ENCODE measurements at places on chromosomes 2 and 18. TPM values are rescaled to one million over a fixed set of nuclear protein-coding genes. Genes with fewer than 3 reads are reported as not detected.

The POTEI gene
- 1.4 TPM for total RNA-seq

The SRD5A2 gene
- not detected for total RNA-seq

The GYPC gene
- total RNA-seq = 2.0 TPM

The DUSP2 gene
- 0.34 TPM for total RNA-seq

The RMDN2 gene
- total RNA-seq = 5.5 TPM

DNA sequence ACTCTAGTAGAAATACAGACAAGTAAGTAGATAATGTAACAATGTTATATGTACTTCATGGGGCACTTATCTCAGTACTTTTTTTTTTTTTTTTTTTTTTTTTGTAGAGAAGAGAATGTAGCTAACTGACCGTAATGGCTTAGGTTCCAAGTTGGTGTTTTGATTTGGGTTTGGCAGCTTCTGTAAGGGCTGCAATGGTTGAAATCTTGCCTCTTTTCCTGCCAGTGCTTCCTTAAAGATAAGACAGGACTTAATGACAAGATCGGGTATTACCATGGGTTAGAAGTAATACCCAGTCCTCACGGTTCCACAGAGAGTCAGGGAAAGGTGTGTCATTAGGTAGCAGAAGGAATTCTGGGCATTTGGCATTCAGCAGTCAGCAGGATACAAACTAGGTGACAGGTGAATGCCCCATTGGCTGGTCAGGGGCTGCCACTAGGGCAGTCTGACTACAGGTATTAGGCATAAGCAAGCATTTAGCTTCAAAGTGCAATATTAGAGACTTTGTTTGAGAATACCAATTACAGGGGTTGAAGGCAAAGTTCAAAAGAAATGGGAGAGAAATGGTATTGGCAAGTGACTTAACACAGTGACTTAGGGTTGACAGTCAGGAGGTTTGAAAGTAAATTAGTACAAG is 189.4 kb upstream of the RND3 start:
- H3K27me3 ChIP-seq = no peaks in the 10 kb centered on the region
- DNase-seq = no peak
- H3K4me3 ChIP-seq = no peak overlapping the region
- H3K27ac ChIP-seq = no peak overlapping the region
- no peaks in the 10 kb centered on the region for H3K4me1 ChIP-seq

- H3K4me1 ChIP-seq = peaks cover 10% of the 10 kb centered on the region
- peaks cover 12% of the 10 kb centered on the region for H3K36me3 ChIP-seq
- H3K4me3 ChIP-seq = no peak overlapping the region
- H3K27ac ChIP-seq = no peak overlapping the region
These were observed 77.9 kb downstream of the CCDC93 start for GRCh38 chr2:117935954-117936353.

GRCh38 chr18:79497638-79498081 is 101.9 kb downstream of the NFATC1 start:
- H3K4me1 ChIP-seq = peaks cover 16% of the 10 kb centered on the region
- H3K27me3 ChIP-seq = peaks cover 5% of the 10 kb centered on the region
- H3K36me3 ChIP-seq = peaks cover 42% of the 10 kb centered on the region
- H3K27ac ChIP-seq = peak overlapping the region; percentile 17
- DNase-seq = no peak

DNA sequence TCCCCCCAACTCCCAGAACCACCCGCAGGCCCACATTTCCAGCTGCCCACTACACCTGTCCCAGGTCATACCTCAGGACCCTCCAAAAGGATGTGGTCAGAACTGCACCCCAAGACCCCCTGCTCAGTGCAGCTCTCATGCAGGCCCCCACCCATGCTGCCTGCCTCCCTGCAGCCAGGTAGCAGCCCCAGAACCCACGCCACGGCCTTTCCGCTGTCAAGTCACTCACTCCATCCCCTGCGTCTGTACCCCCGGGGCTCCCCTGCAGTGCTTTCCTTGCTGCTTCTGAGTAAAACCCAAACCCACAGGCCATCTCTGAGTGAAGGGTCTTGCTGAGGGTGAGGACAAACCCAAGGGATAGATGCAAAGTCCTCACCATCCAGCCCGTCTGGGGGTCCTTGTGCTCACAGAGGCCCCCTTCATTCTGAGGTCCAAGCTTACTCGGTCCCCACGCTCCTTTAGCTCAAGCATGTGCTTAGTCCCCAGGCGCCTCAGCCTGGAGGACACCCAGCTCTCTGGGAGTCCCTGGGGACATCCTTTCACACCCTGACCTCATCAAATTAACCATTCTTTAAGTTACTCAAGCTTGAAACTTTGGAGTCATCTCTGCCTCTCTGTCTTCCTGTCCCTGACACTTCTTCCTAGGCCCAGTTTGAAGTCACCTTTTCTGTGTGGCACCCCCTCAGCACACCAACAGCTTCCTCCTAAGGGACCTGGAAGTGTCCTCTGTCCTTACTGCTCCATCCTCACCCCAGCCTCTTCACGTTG is 130.1 kb downstream of the SMAD7 start:
- no peak overlapping the region for H3K27ac ChIP-seq
- peaks cover 31% of the 10 kb centered on the region for H3K36me3 ChIP-seq
- peaks cover 2% of the 10 kb centered on the region for H3K4me1 ChIP-seq
- H3K4me3 ChIP-seq = no peak overlapping the region
- peak; percentile 4 for DNase-seq

DNA sequence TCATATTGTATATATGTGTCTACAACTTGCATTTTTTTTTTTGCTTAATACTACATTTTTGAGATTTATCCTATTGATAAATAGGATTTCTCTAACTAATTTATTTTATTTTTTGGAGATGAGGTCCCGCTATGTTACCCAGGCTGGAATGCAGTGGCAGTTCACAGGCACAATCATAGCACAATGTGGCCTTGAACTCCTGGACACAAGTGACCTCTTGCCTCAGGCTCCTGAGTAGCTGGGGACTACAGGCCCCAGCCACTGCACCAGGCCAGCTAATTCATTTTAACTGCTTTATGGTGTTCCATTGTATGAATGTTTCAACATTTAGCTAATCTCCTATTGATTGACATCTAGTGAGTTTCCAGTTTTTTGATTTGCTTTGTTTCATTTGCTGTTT is 16.8 kb upstream of the CLASP1 start:
- DNase-seq = no peak
- no peak overlapping the region for H3K4me3 ChIP-seq
- no peak overlapping the region for H3K27ac ChIP-seq
- no peaks in the 10 kb centered on the region for H3K4me1 ChIP-seq
- H3K36me3 ChIP-seq = peaks cover 10% of the 10 kb centered on the region
- peaks cover 2% of the 10 kb centered on the region for H3K27me3 ChIP-seq

GRCh38 chr2:160251569-160251968 is 51.5 kb upstream of the ITGB6 start:
- no peaks in the 10 kb centered on the region for H3K27me3 ChIP-seq
- H3K36me3 ChIP-seq = peaks cover 5% of the 10 kb centered on the region
- DNase-seq = no peak
- H3K27ac ChIP-seq = no peak overlapping the region

- DNase-seq = no peak
- H3K27ac ChIP-seq = no peak overlapping the region
- H3K4me1 ChIP-seq = no peaks in the 10 kb centered on the region
- H3K4me3 ChIP-seq = no peak overlapping the region
- peaks cover 10% of the 10 kb centered on the region for H3K36me3 ChIP-seq
- H3K27me3 ChIP-seq = no peaks in the 10 kb centered on the region
These were observed 549.4 kb downstream of the NYAP2 start for GRCh38 chr2:225948903-225949302.
